ENCODE measurements at places on chromosomes 6 and 20. TPM values are rescaled to one million over a fixed set of nuclear protein-coding genes. Genes with fewer than 3 reads are reported as not detected.

Gene KCNK16
- not detected for polyA plus RNA-seq

Gene SLC17A3
- not detected for polyA plus RNA-seq

Gene WFDC10B
- not detected for polyA plus RNA-seq

Gene BANF2
- not detected for polyA plus RNA-seq

Gene DNAH8
- polyA plus RNA-seq = 0.07 TPM

Measured in neural cell (in vitro differentiated cells).